ENCODE measurements at places on chromosomes 2 and 18.

DNA sequence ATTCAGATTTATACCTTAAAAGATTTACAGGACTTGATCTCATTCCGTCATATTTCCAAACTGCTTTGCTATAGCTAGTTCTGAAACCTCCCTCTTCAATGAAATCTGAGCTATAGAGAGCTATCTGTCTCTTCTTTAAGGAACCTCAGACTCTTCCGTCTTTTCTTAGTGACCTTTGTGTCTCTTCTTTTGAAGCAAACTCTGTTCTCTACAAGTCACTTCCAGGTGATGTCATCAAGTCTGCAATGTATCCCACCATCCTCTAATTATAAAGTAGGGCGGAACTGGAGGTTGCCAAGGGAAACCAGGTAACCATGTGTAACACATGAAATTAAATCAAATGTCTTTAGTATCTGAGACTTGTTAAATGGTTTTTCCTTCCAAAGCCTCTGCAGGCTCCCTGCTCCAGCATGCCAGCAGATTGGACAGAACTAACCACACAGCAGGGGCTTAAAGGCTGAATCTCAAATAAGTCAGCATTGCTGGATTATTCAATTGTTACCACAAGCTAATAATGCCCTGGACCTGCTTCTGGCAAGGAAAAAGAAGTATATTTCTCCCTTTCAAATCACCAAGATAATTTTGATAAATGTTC, 41.2 kb upstream of the PEX13 start:
- DNase-seq: no peak

DNA sequence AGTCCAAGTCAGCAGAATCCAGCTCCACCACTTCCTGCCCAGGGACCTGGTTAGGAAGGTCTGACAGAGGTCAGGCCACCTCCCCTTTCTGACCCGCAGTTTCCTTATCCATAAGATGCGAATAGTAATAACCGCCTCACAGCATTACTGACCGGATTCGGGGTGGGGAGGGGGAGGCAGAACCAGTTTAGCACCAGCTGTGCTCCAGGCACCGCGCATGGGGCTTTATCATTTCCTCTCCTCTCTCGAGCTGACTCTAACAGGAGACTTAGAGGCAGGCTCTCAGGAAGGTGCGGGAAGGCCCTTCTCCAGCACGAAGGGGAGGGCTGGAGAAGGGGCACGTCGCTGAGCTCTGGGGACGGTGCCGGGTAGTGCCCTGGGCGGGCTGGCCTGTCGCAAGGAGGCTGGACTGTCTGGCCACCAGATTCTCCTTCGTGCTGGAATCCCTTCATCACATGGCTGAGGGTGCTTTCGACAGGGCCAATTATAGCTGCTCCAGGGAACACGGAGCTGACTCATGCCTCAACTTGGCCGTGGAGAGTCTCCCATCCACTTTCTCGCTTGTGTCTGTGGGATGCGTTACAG, 5.7 kb downstream of the EHD3 start:
- DNase-seq: no peak

DNA sequence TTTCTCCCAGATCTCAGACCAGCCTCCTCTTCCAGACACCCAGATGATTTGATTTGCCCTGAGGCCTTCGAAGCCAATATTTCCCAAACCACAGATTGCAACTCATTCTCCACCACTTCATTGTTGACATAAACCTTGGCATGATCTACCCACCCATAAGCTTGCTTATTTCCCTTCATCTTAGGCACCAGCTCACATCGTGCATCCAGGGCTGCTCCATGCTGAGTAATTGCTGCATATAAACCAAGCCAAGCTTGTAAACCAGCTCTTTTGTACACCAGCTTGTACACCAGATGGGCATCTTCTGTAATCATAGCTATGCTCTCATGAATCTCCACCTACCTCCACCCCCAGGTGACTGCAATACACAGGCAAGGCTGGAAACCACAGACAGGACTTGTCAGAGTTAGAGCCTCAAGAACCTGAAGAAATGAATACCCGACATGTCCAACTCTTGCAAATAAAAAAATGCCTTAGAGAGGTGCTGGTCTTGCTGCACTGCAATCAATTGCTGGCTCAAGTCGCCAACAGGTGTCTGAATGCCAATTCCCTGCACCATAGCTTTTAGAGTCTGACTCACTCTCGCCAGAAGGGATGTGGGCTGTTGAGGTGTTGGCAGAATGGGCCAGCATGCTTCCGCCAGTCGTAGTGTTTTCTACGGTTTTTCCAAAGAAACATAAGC, 31.5 kb downstream of the TRABD2A start:
- DNase-seq: no peak

DNA sequence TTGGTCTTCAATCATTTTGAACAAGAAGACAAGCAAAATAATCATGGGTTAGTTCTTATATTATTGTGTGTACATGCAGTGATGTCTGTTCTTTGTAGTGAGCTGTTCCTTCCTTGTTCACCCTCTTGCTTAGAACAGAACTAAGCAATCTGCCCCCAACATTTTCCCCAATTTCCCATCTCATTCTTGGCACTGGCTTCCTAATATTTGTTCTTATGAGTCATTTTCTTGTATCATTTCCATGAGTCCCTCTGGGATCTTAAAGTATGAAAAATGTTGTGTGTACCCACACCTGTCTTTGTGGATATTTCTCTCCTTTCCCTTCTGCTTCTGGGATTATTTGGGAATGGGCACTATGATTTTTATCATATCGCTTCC, 3.5 kb upstream of the IL1B start:
- no peak for DNase-seq

DNA sequence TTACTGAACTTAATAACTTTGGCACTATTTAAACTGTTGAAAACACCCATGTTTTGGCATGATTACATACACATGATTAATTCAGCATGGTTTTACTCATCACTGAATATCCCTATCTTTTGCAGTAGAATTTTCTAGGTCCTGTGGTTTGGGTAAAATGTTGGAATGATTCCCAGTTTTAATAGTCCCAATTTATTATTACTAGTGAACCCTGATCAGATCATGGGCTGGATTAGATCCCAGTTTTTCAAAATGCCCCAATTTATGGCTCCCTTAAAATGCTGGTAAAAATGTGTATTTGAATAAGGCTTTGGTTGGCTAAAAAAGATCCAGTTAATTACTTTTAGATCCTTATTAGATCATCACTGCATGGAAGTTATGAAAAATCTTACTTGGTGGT, 273.6 kb upstream of the NRP2 start:
- DNase-seq: no peak

DNA sequence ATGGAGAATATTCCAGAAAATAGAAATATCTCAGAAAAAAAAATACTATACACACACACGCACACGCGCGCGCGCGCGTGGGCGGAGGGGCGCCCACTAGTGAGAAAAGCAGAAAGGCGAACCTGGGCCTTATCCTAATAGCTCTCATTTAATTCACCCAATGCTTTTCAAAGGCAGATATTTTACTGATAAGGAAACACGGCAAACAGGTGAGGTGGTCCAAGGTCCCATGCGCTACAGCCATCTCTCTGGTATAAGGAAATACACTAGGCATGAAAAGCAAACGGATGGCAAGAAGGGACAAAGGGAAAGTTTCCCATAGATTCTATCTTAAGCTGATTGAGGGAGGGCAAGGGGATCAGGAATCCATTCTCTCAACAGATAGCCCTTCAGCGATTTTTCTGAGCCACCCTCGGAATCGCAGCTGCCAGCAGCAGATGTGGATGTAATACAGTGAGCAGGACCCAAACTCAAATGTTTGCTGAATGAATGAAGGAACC, 136.7 kb downstream of the TMEM247 start:
- peak; percentile 7 for DNase-seq

GRCh38 chr2:237673130-237674001, 46.0 kb downstream of the LRRFIP1 start:
- peak; percentile 96 for DNase-seq

DNA sequence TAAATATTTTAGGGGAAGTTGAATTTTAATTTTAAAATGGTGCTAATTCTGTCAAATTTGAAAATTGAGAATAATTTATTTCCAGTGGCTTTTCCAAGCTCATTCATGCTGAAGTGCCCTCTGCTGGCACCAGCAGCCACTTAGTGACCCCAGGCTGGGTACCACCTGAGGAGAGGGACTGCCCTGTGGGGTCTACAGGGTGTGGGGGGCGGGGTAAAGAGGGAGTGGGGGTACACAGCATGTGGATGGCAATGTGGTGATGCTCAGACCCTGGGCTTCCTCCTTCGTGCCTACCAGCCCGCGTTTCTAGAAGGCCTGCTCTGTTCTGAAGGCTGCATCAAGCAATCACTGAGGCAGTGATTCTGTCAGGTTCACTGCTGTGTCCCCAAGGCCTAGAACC, 45.1 kb upstream of the SCLY start:
- DNase-seq: no peak

All from CD4-positive, alpha-beta T cell treated with Interferon gamma for 1 hour (primary cell).